Forelimb muscle (tissue), 1 donor: ENCODE measurements at places on chromosomes 1 and 21. TPM values are rescaled to one million over a fixed set of nuclear protein-coding genes. Genes with fewer than 3 reads are reported as not detected.

- no peak for DNase-seq
These were observed 272.1 kb upstream of the C1orf87 start for GRCh38 chr1:60345621-60346020.

DNA sequence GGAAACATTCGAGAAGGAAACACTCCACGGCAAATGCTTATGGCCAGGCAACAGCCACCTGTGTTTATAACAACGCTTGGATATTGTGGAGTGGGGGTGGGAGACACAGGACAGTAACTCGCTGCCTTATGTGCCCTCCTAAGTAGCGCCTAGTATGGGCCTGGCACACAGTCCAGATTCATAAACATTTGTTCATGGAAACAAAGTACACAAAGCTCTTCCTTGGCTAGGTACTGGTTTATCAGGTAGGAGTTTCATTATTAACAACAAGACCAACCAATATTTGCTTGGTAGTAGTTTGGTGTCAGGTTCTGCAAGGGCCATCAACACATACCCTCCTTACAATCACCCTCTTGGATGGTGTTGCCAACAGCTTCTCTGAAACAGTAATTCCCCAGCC lies 23.4 kb downstream of the TMCO4 start:
- no peak for DNase-seq

GRCh38 chr1:232574889-232575762 lies 54.8 kb downstream of the SIPA1L2 start:
- DNase-seq, result no peak

DNA sequence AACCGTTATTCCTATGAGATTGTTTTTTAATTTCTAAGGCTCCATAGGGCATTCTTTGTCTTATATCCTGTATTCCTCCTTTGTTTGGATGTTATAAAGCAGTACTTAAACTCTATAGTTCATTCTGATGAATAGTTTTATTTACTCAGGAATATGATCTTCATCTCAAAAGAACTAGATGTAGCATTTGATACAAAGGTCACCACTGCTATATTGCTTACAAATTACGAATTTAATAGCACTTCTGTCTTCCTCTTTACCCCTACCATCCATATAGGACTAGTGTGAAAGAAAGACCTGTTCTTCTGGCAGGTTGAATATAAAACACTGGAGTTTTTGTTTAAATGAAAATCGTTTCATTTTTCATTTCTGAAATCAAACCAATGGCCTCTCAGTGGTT lies 468.1 kb upstream of the CXADR start:
- DNase-seq, result no peak

DNA sequence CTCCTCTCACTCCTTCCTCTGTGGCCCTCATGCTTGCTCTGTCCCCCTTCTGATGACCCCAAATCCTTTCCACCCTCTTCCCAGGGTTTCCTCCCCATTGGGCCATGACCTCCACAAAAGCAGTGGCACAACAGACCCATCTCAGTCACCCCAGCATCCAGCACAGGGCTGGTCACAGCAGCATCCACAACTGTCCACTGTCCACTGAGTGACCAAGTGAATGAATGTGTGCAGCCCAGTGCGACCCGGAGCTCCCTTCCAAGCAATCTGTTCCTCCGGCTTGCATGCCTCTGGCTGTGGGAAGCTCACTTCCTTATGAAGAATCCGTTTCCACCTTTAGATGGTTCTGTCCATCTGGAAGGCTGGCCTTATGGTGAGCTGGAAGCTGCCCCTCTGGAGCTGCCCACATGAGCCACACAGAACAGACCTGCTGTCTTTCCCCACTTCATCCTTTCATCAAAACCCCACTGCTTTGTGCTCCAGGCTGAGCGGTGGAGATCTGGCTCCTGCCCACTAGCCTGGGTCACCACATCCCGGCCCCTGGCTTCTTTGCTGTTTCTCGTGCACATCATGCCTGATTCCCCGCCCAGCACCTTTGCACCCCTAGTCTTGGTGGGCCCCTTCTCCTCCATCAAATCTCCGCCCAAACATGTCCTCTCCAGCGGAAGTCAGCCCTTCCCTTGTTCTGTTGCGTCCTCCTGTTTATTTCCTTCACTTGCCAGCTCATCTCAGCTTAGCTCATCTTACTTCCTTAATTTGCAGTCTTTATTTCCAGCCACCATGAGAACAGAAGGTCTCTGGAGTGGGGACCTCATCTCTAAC lies 56.4 kb downstream of the EDN2 start:
- no peak for DNase-seq

DNA sequence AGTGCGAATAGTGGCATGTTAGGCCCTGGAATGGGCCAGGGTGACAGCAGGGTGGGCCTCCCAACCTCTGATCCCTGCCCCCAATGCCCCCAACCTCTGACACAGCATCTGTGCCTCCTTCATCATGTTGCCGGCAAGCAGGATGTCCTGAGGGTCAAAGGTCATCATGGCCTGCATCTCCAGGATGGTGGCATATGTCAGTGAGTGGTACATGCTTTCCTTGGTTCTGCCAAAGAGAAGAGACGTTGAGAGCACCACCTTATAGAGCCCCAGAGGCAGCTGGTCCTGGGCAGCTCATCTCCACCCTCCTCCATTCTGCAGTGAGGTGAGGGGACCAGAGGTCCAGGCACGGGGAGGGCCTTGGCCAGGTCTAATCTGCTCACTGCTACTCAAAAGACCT lies 17.6 kb downstream of the TTC39A start:
- DNase-seq, result no peak

GRCh38 chr21:26123012-26123411 lies 47.6 kb downstream of the APP start:
- no peak for DNase-seq

CFAP141 gene
- polyA plus RNA-seq, result not detected

SLC9C2 gene
- not detected for polyA plus RNA-seq

FCMR gene
- 1.2 TPM for polyA plus RNA-seq

RGS13 gene
- polyA plus RNA-seq, result 0.71 TPM

EVA1C gene
- polyA plus RNA-seq, result 2.1 TPM

RPAP2 gene
- 13.3 TPM for polyA plus RNA-seq

TM2D1 gene
- polyA plus RNA-seq, result 50.6 TPM

DUSP10 gene
- polyA plus RNA-seq, result 20.6 TPM

IRF6 gene
- polyA plus RNA-seq, result 0.34 TPM
